ENCODE measurements at places on chromosomes 2 and 18.

DNA sequence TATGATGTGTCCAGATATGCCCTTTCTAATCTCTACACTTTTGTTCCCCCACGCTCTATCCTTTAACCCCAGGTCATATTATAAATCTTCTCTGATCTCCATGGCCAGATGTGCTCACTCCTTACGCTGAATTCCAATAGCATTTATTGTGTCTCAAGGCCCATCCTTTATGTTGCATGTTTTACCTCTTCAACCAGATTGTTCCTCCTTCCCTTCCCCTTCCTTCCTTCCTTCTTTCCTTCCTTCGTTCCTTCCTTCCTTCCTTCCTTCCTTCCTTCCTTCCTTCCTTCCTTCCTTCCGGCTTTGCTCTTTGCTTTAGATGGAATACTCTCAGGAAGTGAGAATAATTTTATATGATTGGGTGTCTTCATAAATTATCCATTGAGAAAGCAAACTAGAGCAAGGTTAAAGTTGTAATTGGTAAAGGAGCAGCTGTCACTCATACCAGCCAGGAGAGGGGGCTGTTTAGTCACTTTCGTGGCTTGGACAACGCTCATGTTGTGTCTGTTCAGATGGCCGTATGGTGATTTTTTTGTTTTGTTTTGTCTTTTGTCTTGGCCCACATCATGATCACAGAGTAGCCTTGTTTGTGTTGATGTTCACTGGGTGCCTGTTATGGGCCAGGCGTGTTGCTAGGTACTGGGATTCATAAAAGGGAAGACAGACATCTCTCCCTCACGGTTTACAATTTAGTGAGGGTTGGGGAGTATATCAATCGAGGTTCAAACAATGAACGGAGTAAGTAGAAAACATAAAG, 68.0 kb downstream of the DAW1 start:
- DNase-seq, result no peak

- no peak for DNase-seq
Observed at GRCh38 chr2:15936277-15937104, 3.9 kb upstream of the MYCN start.

DNA sequence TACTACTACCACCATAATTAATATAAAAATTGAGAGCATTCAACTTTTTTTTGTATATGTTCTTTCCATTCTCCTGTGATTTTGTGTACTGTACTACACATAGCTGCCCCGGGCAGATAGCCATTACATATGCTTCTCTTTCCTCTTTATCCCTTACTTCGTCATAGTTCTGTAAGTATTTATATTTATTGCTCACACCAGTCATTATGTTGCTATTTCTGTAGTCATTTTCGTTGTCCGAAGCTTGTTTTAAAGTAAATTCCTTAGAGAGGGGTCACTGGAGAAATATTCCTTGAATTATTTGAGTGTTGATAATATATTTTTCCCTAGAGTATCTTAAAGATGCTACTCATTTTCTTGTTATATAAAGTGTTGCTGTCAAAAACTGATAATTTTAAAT, 144.0 kb downstream of the CLIP4 start:
- DNase-seq, result no peak

- peak; percentile 23 for DNase-seq
Observed at GRCh38 chr2:158191076-158191895, 89.6 kb downstream of the UPP2 start.

GRCh38 chr2:240353086-240353798, 82.2 kb upstream of the GPC1 start:
- no peak for DNase-seq

DNA sequence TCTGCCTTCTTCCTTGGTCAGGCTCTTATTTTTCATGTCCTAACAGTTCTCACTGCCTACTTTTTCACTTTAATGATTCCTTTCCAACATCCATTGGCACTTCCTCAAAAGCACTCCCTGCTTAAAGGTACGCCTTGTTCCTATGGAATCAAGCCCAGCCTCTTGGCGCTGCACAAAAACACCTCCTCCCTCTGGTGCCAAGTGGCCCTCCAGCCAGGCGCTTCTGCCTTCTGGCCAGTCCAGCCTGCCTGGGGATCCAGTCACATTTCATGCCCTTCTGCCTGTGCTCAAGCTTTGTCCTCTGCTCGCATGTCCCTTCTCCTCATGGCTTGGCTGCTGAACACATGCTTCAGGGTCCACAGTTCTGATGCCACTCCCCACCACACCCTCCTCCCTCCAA, 6.3 kb downstream of the TPRKB start:
- DNase-seq, result no peak

DNA sequence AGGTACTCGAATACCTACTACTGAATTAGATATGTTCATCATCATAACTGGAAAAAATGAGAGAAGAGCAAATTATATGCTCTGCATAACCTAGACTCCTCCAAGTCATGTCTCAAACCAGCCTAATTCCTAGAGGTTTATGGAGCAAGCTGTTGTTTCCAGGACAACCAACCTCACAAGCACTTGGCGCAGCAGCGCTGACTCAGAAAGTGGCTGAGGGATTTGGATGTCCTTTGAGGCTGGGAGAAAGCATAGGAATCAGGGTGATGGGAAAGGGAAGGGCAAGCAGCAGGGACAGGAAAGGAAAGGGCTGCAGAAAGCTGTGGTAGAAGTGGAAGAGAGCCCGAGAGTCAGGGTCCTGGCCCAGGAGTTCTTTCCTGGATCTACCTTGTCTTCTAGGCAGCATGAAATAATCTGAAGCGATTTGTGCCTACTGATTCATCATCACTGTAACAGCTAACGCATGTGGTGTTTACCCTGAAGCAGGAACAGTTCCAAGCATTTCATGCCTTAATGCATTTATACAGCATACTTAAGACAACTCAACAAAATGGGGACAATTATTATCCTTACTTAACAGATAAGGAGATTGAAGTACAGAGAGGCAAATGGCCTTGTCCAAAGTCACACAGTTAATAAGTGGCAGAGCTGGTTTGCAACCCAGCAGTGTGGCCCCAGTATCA, 3.7 kb downstream of the PLEK start:
- no peak for DNase-seq

DNA sequence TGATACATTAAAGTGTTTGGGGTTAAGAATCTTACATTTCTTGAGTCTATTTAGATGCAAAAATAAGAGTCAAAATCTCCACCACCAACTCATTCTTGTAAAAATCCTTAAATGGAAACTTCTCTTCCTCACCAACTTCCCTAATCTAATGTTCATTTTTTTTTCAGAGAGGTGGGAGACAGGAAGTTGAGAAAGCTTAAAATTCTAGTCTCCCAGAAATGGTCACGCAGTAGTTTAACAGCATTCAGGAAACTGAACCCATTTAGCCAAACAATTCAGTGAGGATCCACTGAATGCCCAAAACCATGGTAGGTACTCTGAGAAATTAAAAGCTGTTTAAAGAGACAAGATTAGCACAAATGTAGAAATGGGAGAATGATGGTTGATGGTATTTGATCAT, 69.0 kb downstream of the TXNL1 start:
- no peak for DNase-seq

DNA sequence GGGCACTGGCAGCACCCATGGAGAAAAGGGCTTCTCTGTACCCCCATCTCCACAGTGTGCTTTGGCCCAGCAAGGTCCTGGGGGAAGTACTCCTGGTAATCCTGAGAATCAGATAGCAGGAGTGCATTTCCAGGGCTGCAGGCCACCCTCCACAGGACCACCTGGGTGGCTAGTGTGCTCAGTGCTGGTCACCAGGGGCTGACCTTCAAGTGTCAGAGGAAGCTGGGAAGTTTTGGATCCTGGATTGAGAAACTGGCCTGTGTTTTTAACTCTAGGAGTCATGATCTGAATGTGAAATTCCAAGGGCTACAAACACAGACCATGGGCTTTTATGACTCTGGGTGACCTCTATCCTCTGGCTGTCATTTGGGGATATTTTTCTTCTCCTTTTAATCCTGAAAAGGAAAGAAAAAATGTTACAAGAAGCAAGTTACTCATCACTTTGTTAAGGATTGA, 9.3 kb downstream of the RHOB start:
- no peak for DNase-seq

GRCh38 chr2:118319271-118319684, 231.0 kb downstream of the INSIG2 start:
- DNase-seq, result no peak

DNA sequence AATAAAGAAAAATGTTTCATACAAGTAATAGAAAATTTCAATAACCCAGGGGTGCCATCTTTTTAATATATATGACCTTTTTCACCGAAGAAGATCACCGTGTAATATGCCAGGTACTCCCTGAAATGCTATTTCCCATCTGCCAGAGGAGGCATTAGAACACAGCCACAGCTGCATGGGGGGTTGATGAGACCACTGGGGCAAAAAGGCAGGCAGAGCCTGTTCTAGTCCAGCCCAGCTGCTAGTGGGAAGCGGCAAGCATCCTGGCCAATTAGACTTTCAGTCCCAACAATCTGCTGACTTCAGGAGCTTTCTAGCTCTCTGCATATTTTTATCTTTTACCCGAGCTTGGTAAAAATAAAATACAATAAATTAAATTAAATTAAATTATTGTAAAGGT, 362.6 kb downstream of the RIT2 start:
- DNase-seq, result no peak

- DNase-seq, result peak; percentile 9
Observed at GRCh38 chr2:95269036-95269680, 5.1 kb upstream of the PROM2 start.

GRCh38 chr2:2507417-2507997, 176.4 kb upstream of the MYT1L start:
- DNase-seq, result no peak

DNA sequence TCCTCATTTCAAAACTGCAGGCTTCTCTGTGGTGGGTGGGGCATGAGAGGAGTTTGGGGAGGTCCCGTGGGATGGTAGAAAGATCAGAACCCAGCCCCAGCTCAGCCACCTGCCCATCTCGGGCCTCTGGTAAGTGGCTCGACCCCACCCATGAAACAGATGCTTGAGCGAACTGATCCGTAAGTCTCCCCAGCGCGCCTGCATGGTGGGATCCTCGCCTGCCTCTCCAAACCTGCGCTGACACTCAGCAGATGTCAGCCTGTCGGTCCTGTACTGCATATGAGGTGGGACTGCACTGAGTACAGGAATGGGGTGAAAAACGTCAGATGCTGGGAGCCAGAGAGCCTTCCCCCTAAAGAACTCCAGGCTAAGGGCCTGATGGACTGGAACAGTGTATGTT, 15.9 kb upstream of the RPL31 start:
- no peak for DNase-seq

GRCh38 chr2:126342457-126342856, 313.5 kb upstream of the GYPC start:
- DNase-seq, result no peak

DNA sequence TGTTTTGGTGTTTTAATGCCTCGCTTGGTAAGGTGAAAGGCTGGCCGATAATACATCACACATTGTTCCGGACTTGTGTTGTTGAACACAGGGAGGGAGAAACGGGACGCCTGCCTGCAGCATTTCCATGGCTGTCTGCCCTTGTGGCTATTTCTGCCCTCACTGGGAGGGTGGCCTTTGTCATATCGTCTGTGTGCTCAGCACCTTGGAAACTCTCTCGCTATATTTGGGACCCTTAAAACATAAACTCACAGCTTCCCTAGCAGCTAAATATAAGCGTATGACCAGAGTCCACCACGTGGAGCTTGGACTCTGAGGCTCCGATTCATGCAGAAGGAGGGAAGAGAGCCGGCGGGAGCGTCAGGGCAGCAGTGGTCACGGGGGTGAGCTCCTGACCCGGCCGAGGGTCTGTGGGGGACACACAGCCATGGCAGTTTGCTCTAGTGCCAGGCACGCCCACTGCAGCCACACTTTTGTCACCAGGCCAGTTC, 111.7 kb downstream of the SH3BP4 start:
- no peak for DNase-seq

GRCh38 chr2:7725171-7725849, 808.1 kb downstream of the RNF144A start:
- no peak for DNase-seq

GRCh38 chr2:120986898-120987650, 251.4 kb downstream of the GLI2 start:
- DNase-seq, result no peak

GRCh38 chr18:69220529-69220928, 180.2 kb upstream of the DOK6 start:
- no peak for DNase-seq

- DNase-seq, result no peak
Observed at GRCh38 chr2:177430411-177430810, 37.8 kb downstream of the AGPS start.

GRCh38 chr18:76450452-76451395, 44.3 kb downstream of the ZNF516 start:
- DNase-seq, result peak; percentile 48

DNA sequence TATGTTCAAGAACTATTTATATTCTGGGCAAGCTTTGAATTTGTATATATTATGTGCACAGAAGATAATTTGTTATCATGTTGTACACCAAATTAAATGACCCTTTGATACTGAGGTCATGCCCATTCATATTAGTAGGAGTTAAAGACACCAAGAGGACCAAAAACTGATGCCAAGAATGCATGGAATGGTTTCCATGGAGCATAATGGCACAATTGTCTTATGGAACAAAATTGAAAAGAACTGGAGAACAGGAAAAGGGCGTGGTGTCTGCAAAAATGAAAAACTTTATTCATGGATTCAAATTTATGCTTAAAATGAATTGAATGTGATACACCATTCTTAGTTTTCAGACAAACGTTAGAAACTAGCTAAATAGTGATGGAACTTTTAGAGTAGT, 24.1 kb upstream of the RBMS1 start:
- DNase-seq, result no peak

DNA sequence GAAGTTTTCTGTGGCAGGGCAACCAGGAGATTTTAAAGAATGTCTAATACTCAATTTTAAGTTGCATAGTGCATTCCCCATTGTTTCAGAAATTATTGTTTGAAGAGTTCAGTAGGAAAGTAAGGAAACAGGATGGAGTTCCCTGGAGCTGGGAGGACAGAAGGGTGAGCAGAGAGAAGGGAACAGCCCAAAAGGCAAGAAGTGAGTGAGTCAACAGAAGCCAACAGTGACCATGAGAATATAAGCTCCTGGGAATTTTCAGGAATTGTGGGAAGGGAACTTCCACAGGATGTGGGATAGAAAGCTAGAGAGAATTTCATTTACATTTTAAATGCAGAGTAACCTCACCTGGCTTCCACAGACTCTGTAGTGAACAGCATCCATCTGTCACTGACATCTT, 268.1 kb upstream of the ATP5MC3 start:
- no peak for DNase-seq

DNA sequence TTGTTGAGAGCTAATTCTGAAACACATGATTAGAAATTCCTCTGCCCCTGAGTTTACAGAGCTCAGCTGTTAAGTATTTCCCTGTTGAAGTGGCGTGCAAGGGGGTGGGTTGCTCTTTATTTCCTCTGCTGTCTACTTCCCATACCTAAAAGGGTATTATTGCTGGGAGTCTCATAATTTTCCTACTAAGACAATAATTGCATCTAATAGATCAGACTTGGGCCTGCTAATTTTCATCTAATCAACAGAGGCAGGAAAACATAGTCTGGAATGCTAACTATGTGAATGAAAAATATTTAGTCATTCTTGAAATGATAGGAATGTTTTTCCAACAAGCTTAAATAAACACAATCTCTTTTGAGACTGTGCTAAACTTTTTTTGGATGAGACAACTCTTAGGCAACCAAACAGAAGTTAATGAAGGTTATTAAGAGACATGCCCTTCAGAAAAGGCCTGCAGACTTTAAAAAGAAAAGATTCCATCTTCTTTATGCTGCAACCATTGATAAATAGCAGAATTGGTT, 111.4 kb downstream of the FEZ2 start:
- no peak for DNase-seq

Measured in stimulated activated CD8-positive, alpha-beta memory T cell treated with anti-CD3 and anti-CD28 coated beads, Interleukin-4, amount 100 ng/mL, for 48 hours (primary cell).